SK-N-MC (cell line): ENCODE measurements at places on chromosomes 4 and X.

DNA sequence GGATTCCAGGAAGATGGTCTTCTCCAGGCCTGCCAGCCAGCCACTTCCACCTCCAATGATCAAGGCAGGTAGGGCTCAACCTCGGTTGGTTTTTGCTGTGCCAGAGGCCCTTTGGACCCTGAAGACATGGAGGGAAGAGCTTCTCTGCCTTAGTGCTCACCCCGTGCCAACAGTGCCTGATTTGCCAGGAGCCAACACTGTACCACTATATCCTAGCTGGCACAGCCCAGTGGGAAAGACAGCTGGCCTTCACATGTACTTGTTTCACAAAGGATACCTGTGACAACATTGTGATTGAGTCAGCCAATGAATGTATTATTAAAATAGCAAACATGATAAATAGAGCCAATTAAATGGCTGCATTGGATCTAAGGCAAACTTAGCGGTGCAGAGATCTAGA lies 51.9 kb upstream of the PRPS1 start:
- DNase-seq = no peak

DNA sequence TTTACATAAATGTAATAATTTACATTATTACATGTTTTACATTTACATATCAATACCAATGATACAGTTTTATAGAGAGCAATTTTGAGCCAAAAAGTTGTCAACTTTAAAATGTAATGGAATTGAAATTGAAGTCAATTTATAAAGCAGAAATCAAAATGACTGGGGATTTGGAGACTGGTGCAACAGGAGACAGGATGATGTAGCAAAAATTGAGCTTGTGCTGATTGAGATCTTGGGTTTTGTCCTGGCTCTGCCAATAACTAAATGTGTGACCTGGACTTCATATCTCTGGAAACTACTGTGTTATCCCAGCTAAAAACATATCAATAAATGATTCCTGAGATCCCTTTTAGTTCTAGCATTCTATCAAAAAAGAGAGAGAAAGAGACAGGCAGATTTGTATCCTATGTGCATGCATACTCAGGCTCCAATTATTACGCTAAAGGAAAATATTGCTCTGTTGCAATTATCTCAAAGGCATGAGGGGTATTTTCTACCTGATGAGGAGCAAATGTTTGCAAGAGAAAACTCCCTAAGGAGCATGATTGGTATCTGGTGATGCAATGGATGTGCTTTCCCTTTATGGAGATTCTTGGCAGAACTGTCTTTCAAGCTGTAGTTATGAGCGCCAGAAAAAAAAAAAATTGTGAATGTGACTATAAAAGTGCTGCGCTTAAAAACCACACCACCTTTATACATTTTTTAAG lies 14.7 kb downstream of the EXOC1L start:
- DNase-seq = no peak

- DNase-seq = no peak
Measured at GRCh38 chrX:151082077-151082948, 94.1 kb upstream of the GPR50 start.

- DNase-seq = no peak
Measured at GRCh38 chrX:10794203-10794630, 173.8 kb upstream of the MID1 start.

GRCh38 chrX:136200466-136200865 lies 50.7 kb downstream of the MAP7D3 start:
- no peak for DNase-seq

DNA sequence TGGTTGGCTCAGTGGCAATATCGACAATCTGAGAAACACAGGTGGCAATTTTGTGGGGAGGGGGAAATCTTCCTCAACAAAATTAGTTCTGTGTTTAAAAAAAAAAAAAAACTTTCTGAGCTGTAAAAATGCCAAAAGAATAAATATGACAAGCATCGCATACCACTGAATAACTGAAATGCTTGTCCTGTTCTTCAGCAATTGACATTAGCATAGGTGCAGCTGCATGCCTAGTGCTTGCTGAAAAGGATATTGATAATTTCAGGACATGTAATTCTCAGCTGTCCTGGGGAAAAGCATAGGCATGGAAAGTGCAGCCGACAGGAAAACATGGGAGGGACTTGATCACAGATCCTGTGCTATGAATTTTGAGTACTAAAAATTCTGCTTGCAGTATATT lies 147.2 kb downstream of the SOWAHB start:
- no peak for DNase-seq

DNA sequence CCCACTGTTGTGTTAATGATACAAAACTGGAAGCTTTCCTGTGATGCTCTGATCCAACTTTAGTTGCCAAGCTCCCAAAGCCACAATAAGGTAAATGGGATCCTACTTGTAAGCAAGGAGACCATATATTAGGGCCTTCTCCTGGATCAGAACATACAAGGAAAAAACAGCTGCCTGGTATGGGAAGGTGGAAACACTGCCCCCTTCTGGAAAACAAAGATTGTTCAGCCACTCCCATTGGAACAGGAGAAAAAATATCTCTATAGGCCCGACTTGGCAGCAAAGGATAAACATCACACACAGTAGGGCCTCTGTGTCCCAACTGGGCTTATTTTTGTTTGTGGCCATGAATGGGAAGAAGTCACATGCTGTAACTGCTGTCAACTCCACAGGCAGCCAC lies 166.5 kb downstream of the TBX22 start:
- no peak for DNase-seq

GRCh38 chr4:79575709-79576428 lies 167.8 kb upstream of the GK2 start:
- no peak for DNase-seq

GRCh38 chrX:48883729-48884128 lies 13.8 kb downstream of the TIMM17B start:
- DNase-seq = no peak

GRCh38 chr4:11074581-11075241 lies 354.0 kb downstream of the HS3ST1 start:
- no peak for DNase-seq

GRCh38 chr4:19945501-19945900 lies 306.2 kb upstream of the SLIT2 start:
- no peak for DNase-seq

GRCh38 chr4:173357939-173358338 lies 12.8 kb upstream of the SAP30 start:
- DNase-seq = no peak

DNA sequence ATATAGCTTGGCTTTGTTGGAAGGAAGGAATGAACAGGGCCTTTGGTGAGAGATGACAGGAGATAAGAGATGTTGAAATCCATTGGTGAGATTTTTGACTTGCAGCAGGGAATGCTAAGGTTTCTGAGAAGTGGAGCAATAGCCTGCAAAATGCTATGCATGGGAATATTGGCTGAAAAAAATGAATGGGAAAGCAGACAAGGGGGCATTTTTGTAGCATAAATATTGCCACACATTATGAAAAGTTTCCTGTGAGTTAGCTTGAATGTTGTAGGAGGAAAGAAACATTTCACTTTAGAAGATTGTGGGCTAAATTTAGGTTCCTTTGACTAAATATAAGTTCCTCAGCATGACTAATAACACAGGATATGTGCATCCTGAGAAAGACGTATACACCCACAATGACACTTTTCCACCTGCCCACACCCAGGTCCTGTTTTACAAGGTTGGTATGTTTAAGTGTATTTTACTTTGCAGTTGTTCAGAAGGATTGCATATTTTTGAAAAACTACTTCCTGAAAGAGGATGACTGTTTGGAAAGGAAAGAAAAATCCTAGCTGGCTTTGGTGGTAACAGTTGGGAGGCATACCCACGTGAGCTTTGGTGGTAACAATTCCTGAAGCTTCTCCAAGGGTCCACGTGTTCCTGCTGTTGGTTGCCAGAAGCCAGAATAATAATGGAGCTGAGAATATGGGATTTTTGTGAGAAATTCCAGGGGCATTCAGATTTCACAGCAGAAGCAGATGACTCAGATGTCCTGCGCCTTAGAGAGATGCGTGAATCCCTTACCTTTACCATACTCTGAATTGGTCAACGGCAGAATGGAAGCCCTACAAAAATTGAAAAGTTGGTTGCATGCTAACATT lies 28.5 kb downstream of the PHEX start:
- no peak for DNase-seq

DNA sequence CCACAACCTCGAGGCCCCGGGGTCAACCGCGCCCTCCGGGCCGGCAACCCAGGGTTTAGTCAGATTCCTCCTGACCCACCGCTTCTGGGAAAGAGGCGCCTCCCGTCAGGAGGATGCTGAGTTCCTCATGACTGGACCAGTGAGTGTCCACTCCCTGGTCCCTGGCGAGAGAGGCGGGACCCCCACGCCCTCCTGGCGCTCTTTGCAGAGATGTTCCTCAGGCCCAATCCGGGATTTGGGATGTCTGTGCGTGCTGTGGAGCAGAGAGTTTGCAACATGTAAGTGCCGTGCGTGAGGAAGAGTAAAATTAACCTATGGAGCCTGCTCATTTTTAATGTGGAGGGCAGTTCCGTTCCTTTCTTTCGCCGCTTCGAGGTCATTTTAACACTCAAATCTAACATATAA lies 824 bp upstream of the UGDH start:
- no peak for DNase-seq

- no peak for DNase-seq
Measured at GRCh38 chr4:154854362-154854761, 73.3 kb downstream of the RBM46 start.

DNA sequence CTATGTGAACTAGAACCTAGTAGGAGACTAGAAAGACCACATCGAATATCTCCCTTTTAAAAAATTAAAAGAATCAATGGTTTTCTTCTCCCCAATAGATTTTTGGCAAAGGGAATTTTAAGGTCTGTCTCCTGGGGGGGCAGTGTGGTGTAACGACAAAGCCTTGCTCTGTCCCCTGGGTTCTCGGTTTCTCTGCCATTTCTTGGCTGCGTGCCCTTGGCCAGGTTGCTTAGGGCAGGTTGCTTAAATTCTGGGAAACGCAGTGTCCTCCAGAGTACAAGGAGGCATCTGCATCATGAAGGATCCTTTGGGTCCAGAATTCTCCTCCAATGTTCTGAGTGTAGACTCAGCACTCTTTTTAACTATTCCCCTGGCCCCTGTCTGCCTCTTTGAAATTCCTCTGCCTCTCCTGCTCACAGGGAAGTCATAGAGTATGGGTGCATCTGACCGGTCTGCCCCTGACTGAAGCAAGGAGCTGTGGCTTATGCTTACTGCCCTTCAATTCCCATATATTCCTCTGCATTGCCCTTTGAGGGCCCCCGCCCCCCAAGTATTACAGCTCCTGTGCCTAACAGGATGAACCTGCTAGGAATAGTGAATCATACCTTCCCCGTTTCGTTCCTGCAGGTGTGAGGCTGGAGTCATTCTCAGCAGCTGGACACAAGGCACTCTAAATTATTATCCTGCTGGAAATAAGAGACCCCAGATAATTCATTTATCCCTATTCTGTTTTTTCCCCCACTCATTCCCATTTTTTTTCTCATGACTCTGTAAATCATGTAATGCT lies 2.2 kb downstream of the KIT start:
- no peak for DNase-seq

- no peak for DNase-seq
Measured at GRCh38 chr4:139896091-139896604, 230.5 kb downstream of the MGST2 start.
